ENCODE measurements at places on chromosomes 1 and 21. TPM values are rescaled to one million over a fixed set of nuclear protein-coding genes. Genes with fewer than 3 reads are reported as not detected.

Gene LRRC53
- total RNA-seq = not detected

Gene MROH9
- not detected for total RNA-seq

GRCh38 chr1:192476802-192477298, 98.7 kb upstream of the RGS1 start:
- peak; percentile 14 for DNase-seq

Gene C1orf53
- 9.5 TPM for total RNA-seq

DNA sequence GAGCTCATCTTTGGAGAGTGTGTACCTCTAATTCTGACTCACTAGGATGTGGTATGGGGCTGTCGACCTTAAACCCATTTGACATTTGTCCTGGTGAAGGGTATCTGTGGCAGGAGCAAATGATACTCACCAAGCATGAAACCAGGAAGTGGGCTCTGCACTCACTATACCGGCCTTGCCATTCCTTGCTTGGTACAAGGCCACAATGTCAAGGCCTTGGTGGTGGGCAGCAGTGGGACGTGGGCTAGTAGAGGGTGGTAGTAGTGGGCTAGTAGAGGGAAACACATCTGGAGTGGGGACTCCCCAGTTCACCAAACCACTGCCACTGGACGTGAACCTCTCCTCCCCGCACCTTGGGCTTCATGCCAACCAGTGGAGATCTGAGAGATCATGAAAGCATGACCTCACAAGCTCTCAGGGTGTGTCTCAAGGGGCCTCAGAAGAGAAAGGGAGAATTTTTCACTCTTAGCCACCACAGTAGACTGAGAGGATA, 11.5 kb downstream of the TNFSF4 start:
- no peak for DNase-seq

DNA sequence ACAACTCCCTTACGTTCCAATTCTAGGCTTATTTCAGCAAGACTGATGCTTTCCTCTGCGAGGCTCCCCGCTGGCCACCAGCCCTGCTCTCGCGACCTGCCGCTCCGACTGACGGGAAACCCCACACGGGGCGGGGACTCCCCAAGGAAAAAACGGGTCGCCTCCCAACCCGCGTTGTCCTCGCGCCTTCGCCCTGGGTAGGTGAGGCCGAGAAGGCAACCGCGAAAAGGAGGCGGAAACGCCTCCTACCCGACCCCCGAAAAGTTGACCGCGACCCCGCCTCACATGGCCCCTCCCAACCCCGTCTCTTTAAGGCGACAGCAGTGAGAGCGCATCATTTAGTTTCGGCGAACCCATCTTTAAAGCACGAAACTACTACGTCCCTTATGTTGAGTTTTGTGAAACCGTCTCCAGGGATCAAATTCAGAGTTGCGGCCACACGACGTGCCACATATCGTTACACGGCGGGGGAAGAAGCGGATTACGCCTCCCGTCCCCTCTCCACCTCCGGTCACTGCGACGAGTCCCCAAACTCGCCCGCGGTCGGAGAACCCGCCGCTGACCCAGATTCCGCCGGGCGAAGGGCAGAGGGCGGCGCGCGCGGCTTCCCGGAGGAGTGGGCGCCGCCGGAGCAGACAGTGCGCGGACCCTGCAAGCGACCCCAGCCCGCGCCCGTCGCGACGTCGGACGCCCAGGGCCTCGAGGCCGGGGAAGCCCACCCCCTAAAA, 1.2 kb downstream of the ANP32E start:
- DNase-seq = peak; percentile 70

Gene C1orf185
- total RNA-seq = not detected

DNA sequence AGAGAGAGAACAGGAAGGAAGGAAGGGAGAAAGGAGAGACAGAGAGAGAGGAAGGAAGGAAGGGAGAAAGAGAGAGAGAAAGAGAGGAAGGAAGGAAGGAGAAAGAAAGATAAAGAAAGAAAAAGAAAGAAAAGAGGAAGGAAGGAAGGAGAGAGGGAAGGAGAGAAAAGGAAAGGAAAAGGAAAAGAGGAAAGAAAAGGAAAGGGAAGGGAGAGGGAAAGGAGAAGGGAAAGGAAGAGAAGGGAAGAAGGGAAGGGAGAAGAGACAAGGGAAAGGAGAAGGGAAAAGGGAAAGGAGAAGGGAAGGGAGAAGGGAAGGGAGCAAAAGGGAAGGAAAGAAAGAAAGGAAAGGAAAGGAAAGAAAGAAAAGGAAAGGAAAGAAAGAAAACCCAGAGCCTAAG, 404.6 kb downstream of the DISC1 start:
- DNase-seq = no peak

GRCh38 chr1:155871390-155871789, 12.0 kb downstream of the SYT11 start:
- no peak for DNase-seq

DNA sequence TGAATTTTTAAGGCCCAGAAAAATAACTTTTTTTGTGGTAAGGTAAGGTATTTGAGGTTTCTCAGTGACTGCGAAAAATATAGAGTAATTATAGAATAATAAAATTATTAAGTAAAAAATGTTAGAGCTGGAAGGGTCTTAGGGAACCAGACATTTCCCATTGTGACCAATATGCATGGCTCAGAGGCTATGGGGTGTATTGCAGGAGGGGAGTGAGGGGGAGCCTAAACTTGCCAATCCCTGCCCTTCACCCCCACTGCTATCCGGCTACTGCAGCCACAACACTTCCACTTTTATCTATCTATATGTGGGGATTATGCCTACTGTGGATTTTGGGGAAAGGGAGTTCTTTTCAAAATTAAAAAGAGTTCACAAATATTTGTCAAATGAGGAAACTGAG, 7.6 kb upstream of the GADD45A start:
- DNase-seq = no peak

DNA sequence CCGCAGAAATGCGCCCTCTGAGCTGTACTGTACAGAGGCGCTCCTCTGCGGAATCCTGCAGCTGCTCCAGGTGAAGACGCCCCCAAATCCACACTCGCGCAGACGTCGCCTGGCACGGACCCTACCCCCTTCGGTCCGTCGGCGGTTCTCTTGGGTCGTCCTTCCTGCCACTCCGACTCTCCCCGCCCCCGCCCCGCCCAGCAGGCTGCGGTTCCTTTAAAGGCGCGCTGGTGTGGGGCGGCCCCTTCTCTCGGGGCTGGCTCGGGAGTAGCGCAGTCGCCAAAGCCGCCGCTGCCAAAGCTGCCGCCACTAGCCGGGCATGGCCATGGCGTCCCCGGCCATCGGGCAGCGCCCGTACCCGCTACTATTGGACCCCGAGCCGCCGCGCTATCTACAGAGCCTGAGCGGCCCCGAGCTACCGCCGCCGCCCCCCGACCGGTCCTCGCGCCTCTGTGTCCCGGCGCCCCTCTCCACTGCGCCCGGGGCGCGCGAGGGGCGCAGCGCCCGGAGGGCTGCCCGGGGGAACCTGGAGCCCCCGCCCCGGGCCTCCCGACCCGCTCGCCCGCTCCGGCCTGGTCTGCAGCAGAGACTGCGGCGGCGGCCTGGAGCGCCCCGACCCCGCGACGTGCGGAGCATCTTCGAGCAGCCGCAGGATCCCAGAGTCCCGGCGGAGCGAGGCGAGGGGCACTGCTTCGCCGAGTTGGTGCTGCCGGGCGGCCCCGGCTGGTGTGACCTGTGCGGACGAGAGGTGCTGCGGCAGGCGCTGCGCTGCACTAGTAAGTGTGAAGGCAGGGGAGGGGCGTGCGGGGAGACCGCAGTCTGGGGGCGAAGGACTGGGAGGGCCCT, at the start of gene RASSF5:
Gene RASSF5 (plus strand): TSS at position 248 of the 846 bp plus-strand sequence. CDS start 72 bp downstream, at position 320.
- peak; percentile 89 for DNase-seq

- no peak for DNase-seq
These were observed 157.5 kb downstream of the CHRM3 start for GRCh38 chr1:239543873-239544272.

Gene DPYD
- 24.1 TPM for total RNA-seq

Gene RNF19B
- total RNA-seq = 25.4 TPM

Gene CELA3A
- not detected for total RNA-seq

Gene LCE1D
- not detected for total RNA-seq

GRCh38 chr1:100582943-100583342, 45.0 kb downstream of the GPR88 start:
- DNase-seq = no peak

GRCh38 chr1:21514245-21514644, 5.0 kb downstream of the ALPL start:
- no peak for DNase-seq

Gene NMNAT2
- 22.5 TPM for total RNA-seq

- no peak for DNase-seq
These were observed 51.8 kb upstream of the FAM89A start for GRCh38 chr1:231091831-231092301.

DNA sequence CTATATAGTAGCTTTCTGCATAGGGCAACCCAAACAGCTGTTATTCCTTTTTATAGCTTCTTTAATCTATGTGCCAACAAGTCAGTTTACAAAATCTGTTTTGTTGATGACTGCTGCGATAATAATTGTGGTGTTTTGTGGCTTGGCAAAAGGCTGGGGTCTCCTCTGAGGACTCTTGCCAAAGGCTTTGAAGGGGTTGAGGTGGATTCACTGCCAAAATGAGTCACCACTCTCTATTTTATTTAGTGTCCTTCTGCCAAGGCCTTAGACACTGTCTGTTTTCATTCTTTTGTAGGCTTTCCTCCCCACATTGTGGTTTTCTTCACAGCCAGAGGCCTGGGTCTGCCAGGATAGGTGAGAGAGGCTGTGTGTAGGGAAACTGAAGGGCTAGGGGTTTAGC, 161.8 kb downstream of the NFIA start:
- no peak for DNase-seq

GRCh38 chr1:33049371-33049770, 12.7 kb upstream of the AK2 start:
- no peak for DNase-seq

- peak; percentile 99 for DNase-seq
These were observed 38.5 kb downstream of the MAP3K7CL start for GRCh38 chr21:29168891-29169315.

Gene ID3
- 10.4 TPM for total RNA-seq

Gene RPE65
- total RNA-seq = not detected
